ENCODE measurements at places on chromosomes 7 and 10.

GRCh38 chr10:110698782-110699201 is 54.7 kb downstream of the RBM20 start:
- DNase-seq: no peak

DNA sequence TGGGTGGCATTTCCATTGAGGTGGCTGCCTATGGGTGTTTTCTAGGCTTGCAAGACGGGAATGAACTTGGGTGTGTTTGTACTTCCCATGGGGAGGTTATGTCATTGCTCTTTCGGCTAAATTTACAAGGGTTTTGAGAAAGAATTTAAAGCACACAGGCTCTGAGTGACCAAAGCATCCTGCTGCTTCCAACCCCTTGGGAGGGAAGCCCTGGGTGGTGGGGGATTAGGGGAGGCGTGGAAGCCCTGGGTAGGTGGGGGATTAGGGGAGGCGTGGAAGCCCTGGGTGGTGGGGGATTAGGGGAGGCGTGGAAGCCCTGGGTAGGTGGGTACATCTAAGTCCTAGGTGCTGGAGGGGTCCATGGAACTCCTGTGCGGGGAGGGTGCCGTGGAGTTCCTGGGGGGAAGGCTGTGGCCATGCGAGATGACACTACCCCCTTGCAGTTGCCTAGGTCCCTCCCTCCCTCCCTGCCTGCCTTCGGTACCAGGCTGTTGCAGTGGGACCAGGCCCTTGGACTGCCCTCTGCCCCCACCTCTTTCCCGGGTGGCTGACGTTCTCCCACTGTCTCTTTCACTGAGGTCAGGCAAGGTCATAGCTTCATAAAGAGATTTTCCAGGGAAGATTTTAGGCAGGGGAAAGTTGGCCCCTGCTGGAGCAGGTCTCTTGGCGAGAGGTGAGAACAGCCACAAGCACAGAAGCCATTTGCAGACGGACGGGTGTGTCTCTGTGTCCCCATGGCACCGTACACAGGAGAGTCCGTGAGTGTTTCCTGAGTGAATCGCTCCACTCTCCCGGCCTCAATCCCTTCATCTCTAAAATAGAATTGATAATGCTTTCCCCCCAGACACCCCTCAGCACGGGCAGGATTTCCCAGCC is 19.5 kb downstream of the PRF1 start:
- no peak for DNase-seq

GRCh38 chr10:114771749-114772148 is 49.8 kb upstream of the FHIP2A start:
- no peak for DNase-seq

DNA sequence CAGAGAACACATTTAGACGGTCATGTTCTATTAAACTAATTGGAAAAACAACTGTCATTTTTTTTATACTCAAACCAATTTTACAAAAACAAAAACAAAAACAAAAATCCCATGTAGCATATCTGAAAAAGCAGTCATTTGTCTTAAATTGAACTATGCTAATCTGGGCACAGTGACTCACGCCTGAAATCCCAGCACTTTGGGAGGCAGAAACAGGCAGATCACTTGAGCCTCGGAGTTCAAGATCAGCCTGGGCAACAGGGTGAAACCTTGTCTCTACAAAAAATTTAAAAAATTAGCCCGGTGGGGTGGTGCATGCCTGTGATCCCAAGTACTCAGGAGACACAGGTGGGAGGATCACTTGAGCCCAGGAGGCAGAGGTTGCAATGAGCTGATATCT is 253.4 kb downstream of the DOCK4 start:
- no peak for DNase-seq

DNA sequence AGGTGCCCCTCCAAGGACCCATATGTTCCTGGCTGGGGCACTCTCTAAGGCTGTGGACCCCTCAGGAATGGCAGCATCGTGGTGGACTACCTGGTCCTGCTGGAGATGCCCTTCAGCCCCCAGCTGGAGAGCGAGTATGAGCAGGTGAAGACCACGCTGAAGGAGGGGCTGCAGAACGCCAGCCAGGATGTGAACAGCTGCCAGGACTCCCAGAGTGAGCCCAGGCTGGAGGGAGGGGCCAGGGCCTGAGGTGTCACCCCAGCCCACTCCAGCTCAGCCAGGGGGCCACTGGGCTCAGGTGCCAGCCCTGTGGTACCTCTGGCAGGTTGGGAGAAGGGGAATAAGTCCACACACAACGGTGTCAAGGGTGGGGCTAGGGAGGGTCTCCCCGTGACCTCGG is 4.7 kb upstream of the MUC12 start:
- DNase-seq: no peak

DNA sequence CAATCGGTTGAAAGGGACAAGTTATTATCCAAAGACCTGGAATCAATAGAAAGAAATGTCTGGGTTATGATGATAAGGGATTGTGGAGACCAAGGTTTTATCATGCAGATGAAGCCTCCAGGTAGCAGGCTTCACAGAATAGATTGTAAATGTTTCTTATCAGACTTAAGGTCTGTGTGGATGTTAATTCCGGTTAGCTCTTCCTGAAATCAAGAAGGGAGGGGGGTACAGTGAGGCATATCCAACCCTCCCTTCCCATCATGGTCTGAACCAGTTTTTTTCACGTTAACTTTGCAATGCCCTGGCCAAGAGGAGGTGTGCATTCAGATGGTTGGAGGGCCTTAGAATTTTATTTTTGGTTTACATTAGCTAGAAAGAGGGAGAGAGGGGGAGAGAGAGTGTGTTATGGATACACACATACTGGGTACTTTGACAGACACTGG is 9.8 kb upstream of the LRRC61 start:
- DNase-seq: no peak

DNA sequence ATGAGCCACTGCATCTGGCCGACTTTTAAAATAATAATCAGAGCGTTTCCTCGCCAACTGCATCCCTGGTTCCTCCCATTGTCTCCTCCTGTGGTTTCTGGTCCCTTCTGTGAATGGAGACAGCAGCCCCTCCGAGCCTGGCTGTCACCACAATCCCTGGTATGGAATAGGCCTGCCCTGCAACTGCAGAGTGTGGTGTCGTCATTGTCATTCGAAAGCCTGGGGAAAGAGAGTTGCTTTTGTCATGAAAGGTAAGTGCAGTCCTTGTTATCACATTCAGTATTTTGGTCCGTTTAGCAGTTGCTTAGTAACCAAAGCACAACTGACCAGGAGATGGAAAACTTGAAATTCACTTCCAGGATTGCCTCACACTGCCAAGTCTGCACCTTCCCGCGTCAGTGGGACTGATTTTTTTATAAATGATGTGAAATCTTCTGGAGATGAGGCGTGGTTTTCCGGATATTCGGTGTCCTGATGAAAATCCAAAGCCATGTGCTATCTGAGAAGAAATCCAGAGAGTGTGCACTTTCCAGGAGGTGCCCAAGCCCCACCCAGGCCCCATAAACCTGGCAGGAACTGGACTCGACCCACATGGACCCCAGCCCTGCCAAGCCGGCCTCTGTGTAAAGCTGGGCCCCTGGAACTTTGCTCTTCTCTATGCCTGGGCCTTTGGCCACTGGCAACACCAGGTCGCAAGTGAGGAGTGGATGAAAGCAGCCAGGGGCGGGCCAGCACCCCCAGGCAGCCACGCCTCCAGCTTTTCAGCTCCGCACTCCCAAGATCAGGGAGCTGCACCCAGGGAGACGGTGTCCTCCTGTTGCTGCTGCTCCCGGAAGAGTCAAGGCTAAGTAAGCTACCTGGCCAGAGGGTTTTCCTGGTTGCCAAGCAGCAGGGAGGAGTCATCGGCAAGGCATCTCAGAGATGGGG is 133.7 kb upstream of the SH2B2 start:
- DNase-seq: no peak

DNA sequence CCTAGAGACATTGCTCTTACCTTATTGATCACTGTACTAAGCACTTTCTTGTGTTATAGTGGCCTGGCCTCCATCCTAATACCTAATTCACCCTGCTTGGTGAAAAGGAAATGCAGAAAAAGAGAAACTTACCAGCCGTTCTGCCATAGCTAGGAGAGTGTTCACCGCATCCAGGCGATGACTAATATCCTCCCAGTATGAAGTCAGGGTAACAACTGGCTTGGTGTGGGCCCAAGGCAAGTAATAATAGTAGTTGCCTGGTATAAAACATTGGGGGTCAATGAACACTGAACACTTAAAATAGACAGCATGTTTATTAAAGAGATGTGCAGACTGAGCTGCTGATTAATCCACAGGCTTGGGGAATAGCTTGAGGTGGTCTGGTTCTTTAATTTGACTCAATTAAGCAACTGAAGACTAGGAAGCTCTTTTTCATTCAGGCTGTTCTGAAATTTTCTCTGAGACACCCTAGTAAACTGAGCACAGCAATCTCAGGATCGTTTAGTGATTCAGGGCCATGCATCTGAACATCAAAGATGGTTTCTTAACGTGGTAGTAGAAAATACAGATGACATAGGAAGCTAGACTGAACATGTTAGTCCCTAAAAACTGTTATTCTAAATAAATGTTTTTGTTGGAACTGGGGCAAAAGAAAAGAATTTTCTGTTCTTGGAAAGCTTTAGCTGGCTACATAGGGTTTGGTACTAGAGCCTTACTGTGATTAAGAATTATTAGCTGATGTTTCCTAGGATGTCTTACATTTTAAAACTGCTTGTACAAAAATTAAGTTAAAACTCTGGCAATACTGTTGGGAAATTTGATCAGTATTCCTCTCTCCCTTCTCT is 102.2 kb downstream of the MYOF start:
- no peak for DNase-seq

DNA sequence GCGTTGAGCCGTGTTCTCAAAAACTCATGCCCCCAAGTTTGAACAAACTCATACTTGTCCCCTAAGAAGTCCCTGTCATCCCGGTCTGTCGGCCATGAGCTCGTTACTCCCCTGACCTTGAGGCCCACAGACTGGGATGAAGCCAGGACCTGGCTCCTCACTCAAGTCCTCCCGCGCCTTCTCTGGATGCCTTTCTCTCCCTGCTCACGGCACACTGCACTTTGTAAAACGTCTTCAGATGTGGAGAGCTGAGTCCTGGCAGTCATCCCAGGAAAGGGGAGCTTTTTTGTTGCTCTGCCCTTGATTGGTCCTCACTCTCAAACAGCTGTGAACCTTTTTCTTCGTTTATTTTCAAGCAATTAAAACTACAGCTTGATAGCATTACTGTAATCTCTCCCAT is 110.8 kb downstream of the JAZF1 start:
- DNase-seq: peak; percentile 28

DNA sequence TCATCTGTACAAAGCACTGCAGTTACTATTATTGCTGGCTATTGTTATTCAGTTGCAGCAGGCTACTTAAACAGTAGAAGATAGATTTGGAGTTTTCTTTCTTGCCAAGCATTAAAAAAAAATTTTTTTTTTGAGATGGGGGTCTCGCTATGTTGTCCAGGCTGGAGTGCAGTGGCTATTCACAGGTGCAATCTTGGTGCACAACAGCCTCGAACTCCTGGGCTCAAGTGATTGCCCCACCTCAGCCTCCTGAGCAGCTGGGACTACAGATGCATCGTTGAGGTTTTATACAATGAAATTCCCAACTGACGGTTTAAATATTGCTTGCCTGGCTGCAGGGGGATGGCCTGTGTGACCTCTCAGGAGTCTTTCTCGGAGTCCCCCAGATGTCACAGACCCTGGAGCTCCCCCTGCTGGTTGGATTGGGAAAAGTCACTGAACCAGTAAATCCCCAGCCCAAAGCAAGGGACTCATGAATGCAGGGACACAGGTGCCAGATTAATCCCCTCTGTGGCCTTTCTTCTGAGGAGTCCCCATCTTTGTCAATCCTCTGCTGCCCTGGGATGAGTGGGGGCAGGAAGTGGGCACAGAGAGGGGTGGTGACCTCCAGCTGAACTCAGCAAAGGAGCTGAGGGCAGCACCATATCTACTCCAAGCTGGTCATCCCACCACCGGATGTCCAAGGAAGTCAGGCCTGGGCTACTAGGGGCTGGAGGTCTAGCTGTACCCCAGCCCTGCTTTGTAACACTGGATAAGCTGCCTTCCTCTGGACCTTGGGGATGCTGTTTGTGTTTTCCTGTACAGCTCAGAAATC is 149.6 kb downstream of the C10orf105 start:
- peak; percentile 61 for DNase-seq

DNA sequence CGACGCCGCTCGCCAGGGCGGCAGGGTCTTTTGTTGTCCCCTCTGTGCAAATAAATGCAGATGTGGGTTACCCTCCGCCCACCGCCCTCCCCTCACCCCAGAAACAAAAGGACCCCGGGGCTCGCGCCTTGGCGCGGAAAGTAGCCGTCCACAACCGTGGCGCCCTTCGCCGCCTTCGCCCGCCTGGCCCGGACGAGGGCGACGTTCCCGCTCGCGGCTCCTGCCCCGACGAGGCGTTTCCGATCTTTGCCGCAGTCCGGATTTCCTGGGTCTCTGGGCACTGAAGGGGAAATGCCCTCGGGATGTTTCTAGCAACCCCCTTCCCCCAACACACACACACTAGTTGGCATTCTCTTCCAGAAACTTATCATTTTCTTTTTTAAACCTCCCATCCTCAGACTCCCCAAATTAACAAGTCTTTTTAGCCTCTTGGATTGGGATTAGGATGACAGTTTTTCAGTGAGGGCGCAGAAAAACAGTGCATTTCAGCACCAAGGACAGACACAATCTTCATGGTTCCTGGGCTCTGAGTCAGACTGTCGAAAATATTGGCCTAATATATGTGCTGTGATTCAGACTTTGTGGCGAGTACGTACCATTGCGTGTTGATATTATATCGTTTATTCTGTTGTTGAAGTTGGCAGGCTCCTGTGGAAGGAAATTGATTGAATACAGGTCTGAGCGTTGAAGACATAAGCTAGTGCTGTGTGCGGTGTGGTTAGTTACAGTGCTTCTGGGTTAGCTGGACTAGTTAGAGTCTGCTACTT is 771 bp downstream of the PHYHIPL start:
- DNase-seq: peak; percentile 4

DNA sequence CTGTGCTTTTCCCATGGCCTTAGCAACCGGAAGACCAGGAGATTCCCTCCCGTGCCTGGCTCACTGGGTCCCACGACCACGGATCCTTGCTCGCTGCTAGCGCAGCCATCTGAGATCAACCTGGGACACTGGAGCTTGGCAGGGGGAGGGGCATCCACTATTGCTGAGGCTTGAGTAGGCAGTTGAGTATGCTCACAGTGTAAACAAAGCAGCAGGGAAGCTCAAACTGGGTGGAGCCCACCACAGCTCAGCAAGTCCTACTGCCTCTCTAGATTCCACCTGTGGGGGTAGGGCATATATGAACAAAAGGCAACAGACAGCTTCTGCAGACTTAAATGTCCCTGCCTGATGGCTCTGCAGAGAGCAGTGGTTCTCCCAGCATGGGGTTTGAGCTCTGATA is 697.0 kb downstream of the SORCS1 start:
- no peak for DNase-seq

DNA sequence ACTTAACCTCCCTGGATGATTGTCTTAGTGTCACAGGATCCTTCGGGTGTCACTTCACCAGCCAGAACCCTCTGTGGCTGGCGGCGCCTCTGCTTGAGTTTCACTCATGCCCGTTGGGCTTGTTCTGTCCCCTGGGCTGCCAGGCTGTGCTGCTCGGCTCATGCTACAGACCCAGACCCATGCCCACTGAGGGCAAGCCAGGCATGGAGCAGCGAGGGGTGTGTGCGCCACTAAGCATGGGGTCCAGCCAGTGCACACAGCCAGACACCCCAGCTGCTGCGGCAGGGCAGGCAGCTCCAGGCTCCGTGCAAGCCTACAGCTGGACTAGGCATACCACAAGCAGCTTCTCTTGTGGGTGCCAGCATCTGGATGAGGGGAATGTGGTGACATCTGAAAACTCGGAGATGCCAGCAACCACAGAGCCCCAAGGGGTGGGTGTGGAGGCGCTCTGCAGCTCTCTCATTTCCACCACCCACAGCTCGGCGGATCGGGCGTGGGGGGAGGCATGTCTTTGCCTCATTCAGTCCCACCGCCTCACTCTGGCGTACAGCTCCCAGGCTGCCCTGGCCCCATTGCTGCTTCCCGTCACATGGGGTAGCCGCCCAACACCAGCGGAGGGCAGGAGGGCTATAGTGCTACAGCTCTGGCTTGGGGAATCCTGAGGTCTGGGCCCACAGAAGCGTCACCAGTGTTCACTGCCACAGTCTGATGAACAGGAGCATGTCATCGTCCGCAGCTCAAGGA is 269.6 kb upstream of the LRGUK start:
- DNase-seq: no peak

All from SJCRH30 (cell line).